Type B pancreatic cell (in vitro differentiated cells): ENCODE measurements at places on chromosomes 6 and 20. TPM values are rescaled to one million over a fixed set of nuclear protein-coding genes. Genes with fewer than 3 reads are reported as not detected.

Gene COL9A3
- total RNA-seq = 8.8 and 21.2 TPM in 2 replicates

Gene C4B
- total RNA-seq = 5.3 and 9.2 TPM in 2 replicates

Gene ZNF165
- total RNA-seq = 4.3 and 8.4 TPM in 2 replicates

Gene MYCT1
- total RNA-seq = not detected in 2 replicates

- H3K36me3 ChIP-seq = peaks cover 3% of the 10 kb centered on the region
- no peak for DNase-seq
- H3K27ac ChIP-seq = no peak overlapping the region
Observed at GRCh38 chr20:57678340-57678739, 31.5 kb downstream of the PMEPA1 start.
